ENCODE measurements at places on chromosomes 2 and 18.

GRCh38 chr2:80363791-80364349 is 59.3 kb upstream of the LRRTM1 start:
- DNase-seq = no peak

GRCh38 chr2:116819355-116819754 is 995.1 kb upstream of the DDX18 start:
- DNase-seq = no peak

- DNase-seq = no peak
These were observed 14.6 kb downstream of the UGP2 start for GRCh38 chr2:63856303-63856603.

- no peak for DNase-seq
These were observed 58.1 kb upstream of the PELI1 start for GRCh38 chr2:64202206-64202845.

- DNase-seq = no peak
These were observed 80.5 kb downstream of the DGKD start for GRCh38 chr2:233434666-233435330.

- DNase-seq = no peak
These were observed 120.6 kb upstream of the SP3 start for GRCh38 chr2:174085781-174086180.

GRCh38 chr18:70501358-70501757 is 212.5 kb downstream of the SOCS6 start:
- DNase-seq = no peak

- DNase-seq = peak; percentile 0
These were observed 39.5 kb downstream of the CYTIP start for GRCh38 chr2:157404363-157404762.

- DNase-seq = no peak
These were observed 53.7 kb downstream of the RIT2 start for GRCh38 chr18:43061816-43062215.

GRCh38 chr18:6411382-6411781 is 3.3 kb downstream of the L3MBTL4 start:
- no peak for DNase-seq

DNA sequence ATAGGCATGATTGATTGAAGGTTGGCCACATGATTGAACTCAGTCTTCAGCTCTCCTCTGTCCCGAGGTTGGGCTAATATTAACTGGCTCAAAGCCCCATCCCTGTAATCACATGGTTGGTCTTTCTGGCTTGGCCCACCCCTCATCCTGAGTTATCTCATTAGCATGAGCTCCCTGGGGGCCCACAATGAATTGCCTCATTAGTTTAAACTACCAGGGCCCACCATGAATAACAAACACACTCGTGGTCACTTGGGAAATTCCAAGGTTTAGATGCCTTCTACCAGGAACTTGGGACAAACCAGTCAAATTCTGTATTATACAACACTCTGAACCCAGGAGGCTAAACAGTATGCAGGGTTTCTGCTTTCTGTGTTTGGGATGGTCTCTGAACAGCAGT is 121.7 kb upstream of the B3GNT2 start:
- DNase-seq = no peak

DNA sequence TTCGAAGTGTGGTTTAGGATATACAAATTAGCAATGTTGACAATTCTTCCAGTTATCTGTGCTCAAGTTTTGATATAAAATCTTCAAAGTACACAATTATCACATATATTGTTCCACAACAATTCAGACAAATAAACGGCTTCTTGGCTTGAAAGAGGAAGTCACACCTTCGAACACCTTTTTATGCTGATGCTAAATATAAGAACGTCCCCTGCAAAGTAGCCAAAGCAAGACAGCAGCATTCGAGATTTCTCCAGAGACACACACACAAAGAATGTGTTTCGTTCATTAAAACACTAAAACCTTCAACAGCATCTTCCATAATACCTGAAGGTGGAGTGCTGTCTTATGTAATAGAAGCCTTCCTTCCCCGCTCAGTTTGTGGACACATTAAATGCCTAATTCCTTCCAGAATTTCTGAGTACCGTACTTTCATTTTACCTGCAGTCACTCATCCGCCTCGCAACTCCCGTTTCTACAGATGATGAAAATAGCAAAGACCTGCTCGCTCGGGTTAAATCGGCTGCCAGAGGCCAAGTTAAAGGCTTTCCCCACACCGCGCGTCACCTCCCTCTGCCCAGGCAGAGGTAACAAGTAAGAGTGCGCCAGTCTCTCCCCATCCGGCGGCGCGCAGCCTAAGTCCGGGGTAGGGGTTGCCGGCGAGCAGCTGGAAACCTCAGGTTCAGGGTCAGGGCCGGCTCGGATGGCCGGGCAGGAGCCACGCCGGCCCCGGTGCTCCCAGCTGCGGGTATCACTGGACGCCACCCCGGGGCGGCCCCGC is 847 bp downstream of the SERPINE2 start:
- DNase-seq = no peak

- no peak for DNase-seq
These were observed 43.9 kb upstream of the ACADL start for GRCh38 chr2:210269148-210269547.

DNA sequence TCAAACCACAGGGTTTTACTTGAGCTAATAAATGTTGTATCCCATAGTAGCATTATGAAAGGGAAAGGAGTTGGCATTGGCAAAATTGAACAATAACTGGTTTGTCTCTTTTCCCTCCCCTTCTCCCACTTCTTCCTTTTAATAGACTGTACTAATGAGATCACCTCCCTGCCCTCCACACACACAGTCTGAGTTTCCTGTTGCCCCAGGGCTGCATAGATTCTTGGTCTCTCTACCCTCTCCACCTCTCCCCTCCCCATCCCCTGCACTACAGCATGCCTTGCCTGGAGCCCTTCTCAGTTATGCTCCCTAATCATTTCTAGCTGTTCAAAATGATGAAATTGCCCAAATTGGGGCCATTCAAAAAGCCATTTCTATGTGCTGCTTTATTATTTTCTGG is 37.2 kb upstream of the NEMP2 start:
- peak; percentile 57 for DNase-seq

DNA sequence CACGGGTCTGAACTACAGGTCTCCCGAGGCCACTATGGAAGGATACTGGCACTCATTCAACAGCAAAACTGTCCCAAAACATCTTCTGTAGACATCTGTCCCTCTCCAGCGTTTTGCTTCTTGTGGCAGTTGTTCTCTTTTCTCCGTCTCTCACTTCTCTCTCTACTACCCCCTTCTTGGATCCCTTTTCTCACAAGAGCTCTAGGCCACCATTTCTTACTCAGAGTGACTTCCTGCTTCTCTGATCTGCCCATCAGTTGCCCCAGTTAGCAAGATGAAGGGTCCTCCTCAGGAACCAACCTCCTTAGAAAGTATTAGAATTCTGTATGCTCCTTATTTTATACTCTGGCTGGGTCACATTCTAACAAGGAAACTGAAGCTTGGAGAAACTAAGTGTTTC is 32.6 kb downstream of the BCL2 start:
- DNase-seq = no peak

DNA sequence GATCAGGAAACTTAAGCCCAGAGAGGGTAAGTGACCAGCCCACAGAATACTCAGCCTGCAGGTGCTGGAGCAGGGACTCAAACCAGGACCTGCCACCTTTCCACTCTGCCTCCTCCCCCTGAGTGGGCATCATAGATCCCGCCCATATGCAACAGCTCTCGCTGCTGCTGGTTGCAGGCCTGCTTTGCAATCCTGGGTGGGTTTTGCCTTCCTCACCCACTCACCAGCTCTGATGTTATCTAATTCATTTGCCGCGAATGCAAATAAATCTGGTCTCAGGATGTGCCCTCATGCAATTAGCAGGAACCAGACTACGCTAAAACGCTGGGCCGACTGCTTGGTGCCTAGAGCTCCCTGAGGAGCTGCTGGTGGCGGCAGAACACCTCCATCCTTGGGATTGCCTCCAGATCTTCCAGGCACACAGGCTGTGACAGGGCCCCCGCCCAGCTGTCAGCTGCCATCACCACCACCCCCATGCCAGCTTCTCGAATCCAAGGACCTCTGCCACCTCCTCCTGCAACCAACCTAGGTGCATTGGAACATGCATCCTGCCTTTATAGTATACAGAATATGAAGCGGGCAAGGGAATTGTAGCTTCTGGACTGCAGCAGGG is 28.8 kb downstream of the CNGA3 start:
- DNase-seq = no peak

GRCh38 chr18:21914739-21915319 is 174.2 kb downstream of the MIB1 start:
- DNase-seq = no peak

DNA sequence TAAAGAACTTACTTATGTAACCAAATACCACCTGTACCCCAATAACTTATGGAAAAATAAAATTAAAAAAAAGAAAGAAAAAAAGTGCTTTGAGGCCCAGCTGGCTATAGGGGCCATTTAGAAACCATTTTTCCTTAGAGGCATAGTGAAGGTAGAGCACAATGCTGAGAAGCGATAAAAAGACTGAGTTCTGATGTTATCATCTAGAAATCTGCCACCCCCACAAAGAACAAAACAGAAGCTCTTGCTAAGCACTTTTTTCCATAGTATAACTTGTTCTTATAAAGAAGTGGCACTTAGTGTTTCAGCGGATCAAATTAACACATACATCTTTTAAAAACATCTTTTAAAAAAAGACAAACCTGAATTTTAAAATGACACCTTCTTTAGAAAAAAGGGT is 51.4 kb downstream of the ICOS start:
- no peak for DNase-seq

- DNase-seq = no peak
These were observed 43.6 kb downstream of the ERBB4 start for GRCh38 chr2:212495046-212495445.

DNA sequence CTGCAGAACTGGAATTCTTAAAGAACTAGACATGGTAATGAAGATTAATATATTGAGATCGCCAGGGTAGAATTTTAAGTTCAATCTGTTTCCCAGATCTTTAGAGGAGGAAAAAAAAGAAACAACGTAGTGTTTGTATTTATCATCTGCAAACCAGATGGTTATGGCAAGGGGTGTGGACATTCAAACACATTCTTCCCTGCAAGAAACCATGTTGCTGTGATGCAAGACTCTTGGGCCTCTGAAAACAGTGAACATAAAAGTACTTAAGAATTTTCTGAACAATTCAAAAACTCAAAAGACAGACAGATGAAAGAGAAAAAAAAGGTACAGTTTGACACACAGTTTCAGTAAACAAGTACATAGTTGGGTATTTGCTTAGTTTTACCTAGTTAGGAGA is 35.6 kb downstream of the COL5A2 start:
- DNase-seq = no peak

- DNase-seq = no peak
These were observed 31.0 kb downstream of the RALB start for GRCh38 chr2:120283649-120284048.

DNA sequence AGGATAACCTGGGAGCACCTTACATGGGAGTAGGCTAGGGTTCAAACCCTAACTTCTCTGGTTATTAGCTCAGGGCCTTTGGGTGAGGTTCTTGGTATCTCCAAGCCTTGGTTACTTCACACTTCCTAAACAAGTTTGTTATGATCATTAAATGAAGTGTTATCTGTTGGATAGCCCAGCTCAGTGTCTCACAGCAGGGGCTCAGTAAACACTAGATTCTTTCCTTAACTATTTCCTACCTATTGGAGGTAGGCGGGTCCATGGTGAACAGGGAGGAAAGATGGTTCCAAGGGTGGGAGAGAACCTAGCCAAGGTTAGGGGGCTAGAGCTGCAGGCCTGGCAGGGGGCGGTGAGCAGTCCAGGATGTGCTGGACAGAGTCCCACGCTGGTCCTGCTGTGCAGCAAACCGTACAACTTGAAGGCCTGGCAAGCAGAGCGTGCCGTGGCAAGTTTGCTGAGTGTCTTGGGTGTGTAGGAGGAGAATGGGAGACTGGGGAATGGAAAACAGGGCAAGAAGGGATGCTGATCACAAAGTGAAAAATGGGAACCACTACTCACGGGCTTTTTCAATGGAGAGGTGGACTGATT is 259.1 kb downstream of the PRKCE start:
- DNase-seq = no peak

DNA sequence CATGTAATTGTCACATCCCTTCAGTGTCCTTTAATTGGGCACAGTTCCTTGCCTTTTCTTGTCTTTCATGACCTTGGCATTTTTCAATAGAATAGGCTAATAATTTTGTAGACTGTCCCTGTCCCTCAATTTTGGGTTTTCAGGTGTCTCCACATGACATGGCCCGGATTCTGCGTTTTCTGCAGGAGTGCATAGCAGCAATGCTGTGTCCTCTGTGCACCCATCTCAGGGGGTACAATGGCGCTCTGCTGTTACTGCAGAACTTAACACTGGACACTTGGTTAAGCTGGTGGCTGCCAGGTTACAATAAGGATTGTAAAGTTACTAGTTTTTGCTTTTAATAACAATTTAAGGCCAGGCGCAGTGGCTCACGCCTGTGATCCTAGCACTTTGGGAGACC is 51.3 kb downstream of the INPP5D start:
- DNase-seq = no peak

DNA sequence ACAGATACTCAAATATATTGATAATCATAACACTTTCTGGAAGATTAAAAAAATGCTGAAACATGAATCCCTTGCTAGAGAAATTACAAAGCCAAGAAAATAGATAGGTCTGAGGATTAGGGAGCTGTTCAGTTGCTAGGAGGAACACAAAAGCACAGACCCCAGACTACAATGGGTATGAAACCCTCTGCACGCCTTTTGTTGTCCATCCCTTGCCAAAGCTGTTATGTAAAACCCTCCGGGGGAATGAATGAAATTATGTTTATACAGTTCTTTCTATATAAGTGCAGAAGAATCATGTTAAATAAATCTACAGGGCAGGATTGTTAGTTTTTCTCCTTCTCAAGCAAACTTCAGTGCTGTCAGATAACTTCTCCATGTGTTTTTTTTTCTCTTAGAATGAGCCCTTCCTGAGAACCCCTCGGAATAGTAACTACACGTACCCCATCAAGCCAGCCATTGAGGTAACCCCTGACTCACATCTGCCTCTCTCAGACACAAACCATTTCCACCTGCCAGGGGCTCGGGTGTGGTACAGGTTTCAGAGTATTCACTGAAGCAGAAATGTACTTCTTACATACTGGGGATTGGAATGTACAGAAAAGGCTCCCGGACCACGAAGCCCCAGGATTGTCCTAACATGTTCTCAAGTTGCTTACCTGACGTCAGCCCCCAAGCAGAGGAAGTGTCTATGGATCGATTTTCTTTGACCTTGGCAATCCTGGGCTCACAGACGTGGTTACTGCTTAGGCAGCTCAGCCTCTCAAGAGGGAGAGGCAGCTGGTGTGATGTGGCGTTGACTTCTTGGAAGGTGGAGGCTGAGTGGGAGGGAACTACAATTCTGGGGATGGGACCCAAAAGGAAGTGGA is 118.0 kb downstream of the PLB1 start:
- DNase-seq = peak; percentile 94
